ENCODE measurements at places on chromosomes 12 and 14.

DNA sequence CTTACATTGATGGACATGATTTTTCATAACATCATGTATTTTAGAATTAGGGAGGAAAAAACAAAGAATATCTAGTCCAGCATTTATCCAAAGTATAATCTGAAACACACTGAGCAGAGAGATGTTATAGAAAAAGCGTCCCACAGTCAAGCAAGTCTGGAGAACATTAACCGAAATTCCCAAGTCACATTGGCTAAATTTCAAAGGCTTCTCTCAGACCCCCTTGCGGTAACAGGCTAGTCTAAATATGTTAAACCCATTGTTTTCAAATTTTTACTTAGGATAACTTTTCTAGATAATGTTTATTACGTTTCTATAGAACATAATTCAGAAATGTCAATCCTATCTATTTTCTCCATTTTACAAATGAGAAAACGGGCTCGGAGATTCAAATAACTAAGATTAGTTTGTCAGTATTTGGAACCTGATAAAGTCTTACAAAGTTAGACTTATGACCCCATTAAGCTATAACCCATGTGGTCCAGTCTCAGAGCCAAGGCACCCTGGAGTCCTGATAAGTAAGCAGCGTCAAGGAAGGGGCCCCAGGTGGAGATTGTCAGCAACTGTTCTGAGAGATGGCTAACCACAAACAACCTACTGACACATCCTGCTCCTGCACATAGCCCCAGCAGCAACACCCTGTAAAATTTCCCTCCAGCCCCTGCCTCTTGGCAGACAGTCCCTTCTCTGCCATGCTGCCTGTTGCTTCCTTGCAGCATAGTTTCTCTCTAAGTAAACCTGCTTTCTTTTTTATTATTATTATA lies 220.6 kb upstream of the TMEM260 start:
- DNase-seq, result no peak

- DNase-seq, result no peak
Measured at GRCh38 chr12:71948390-71948789, 9.7 kb downstream of the TPH2 start.

DNA sequence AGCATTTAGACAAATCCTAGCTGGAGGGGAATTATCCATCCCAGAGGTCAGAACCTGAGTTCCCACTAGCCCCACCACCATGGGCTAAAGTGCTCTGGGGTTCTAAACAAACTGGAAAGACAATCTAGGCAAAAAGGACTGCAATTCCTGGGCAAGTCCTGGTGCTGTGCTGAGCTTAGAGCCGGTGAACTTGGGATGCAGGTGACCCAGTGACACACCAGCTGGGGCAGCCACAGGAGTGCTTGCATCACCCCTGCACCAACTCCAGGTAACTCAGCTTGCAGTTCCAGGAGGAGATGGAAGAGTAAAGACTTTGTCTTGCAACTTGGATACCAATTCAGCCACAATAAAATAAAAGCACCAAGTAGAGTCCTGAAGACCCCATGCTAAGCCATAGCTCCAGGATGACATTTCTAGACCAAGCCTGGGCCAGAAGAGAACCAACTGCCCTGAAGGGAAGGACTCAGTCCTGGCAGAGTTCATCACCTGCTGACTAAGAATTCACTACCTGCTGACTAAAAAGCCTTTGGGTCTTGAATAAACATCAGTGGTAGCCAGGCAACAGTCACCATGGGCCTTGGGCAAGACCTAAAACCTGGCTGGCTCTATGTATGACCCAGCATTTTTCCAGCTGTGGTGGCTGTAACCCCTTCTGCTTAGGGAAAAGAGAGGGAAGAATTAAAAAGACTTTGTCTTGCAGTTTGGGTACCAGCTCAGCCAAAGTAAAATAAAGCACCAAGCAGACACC lies 223.4 kb upstream of the DIO2 start:
- no peak for DNase-seq

GRCh38 chr12:27602516-27602915 lies 78.5 kb downstream of the PPFIBP1 start:
- no peak for DNase-seq

- no peak for DNase-seq
Measured at GRCh38 chr14:23299211-23299957, 3.3 kb downstream of the PPP1R3E start.

DNA sequence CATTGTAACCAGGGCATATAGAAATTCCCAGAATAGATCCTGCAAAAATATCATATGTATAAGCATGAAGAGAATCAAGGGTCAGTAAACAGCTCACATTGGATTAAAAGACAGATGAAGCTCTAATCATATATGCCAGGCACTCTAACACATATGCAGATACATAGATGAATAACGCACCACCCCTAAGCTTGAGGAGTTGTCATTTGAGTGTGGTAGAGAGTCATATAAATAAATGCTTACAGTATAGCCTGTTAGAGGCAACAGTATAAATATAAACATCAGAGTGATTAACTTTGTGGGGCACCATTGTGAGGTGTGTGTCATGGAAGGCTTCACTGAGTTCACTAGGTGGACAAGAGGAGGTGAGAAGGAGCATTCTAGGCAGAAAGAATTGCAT lies 346.7 kb upstream of the PRICKLE1 start:
- DNase-seq, result no peak

- DNase-seq, result no peak
Measured at GRCh38 chr12:123427036-123427769, 9.3 kb downstream of the RILPL2 start.

DNA sequence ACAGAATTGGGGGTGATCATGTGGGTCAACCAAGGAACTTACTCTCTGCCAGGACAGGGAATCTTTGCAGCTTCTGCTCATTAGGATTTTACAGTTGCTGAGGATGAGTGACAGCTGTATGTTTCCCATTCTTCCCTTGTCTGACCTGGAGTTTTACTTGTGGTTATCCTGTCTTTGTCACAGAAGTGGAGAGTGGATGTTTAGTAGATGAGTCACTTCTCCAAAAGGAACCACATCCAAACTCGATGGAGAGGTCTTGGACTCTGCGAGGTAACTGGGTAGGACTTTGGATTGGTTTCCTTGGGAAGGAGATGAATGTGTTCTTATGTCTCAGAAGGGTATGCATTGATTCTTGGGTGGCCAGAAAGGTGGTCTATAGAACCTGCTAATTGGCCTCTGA lies 53.8 kb upstream of the USP44 start:
- no peak for DNase-seq

GRCh38 chr14:68781161-68782021 lies 11.5 kb downstream of the ZFP36L1 start:
- DNase-seq, result no peak
